ENCODE measurements at places on chromosomes 11 and 22.

GRCh38 chr11:102234779-102235439 lies 82.4 kb upstream of the BIRC3 start:
- no peak for DNase-seq

- no peak for DNase-seq
Measured at GRCh38 chr22:47205081-47205491, 442.6 kb downstream of the TBC1D22A start.

- no peak for DNase-seq
Measured at GRCh38 chr22:42680648-42681047, 31.5 kb upstream of the CYB5R3 start.

DNA sequence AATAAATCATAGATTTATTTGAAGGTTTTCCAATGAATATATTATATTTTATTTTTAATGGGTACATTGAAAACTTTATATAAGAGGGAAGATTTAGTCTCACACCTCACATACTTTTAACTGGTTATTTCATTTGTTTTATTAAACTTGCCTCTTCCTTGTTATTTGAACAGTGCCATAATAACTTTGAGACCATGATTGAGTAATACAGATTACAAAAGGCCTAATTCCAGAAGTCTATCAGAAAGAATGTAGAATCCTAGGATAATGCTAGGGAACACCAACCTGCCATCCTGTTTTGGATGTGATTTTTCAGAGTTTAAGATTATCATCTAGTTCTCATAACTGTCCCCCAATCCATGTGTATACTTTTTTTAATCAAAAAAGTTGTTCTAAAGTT lies 102.7 kb upstream of the BIRC3 start:
- no peak for DNase-seq

DNA sequence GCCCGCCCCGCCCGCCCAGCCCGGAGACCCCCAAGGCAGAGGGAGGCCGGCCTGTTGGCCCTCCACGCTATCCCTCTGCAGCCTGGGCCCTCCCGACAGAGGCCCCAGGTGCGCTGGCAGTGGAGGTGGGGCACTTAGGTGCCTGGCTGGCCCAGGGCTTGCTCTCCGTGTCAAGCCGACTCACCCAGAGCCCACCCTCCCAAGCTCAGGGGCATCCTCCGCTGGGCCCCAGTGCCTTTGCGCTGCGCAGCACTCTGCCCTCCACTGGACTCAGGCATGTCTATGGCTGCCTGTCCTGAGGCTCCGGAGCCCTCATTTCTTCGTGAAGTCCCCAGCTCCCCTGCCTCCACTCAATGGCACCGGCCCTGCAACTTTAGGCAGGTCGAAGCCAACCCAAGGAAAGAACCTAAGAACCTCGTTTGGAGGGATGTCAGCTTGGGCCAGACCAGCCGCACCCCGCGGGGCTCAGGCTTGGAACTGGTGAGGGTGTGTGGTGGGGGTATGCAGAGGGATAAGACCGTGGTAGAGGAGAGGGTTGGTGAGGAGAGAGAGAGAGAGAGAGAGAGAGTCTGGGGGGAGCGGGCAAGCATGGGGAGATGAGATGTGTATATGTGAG lies 6.1 kb downstream of the SMIM45 start:
- DNase-seq, result no peak

All from AML-193 (cell line).